Hippocampal formation (tissue), 2 donors: ENCODE measurements at places on chromosomes 11 and 22.
A peak's percentile ranks its signal among the peaks of the same experiment; 100 is the strongest.

- no peak for DNase-seq
These were observed 102.7 kb downstream of the MRTFA start for GRCh38 chr22:40533712-40534378.

DNA sequence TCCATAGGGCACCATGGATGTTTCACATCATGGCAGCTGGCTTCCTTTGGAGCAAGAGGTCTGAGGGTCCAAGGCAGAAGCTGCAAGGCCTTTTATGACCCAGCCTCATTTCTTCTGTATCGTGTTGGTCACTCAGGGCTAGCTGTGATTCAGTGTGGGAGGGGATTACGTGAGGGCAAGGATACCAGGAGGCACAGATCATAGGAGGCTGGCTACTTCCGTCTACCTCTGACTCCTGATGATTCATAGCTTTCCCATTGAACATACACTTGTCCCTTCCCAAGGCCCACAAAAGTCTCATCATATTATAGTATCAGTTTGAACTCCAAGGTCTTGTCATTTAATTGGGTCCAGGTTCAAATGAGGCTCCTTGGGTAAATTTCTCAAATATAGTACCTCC, 135.3 kb upstream of the ZBED5 start:
- no peak for DNase-seq

- DNase-seq: no peak
These were observed 397.1 kb downstream of the TENM4 start for GRCh38 chr11:79043726-79044125.

- DNase-seq: no peak
These were observed 13.9 kb downstream of the SCGB1A1 start for GRCh38 chr11:62432695-62433094.

DNA sequence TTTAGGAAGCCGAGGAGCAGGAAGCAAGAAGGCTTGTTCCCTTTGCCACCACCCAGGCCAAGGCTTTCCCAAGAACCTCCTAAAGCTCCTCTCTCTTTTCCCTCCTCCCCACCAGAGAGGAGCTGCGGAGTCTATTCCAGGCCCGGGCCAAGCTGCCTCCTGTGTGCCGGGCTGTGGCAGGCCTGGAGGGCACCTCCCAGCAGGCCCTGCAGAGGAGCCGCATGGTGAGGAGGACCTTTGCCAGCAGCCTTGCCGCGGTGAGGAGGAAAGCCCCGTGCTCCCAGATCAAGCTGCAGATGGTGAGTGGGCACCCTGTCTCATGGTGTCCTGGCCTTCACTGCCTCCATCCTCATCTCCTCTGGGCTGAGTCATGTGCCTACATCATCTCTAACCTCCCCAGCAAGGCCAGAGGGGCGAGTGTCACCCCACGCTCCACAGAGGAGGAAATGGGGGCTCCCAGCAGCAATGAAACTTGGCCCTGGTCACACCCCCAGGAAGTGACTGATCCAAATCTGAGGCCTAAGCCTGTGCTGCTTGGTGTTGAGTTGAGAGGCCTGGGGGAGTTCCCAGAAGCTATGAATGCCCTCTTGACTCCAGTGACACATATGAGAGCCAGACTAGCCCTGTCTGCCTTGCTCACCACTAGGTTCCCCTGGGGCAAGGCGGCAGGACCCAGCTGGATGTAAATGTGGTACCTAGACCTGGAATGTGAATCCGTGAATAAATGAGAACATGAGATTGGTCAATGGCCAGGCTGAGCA, 104.2 kb downstream of the MYO18B start:
- DNase-seq: no peak

DNA sequence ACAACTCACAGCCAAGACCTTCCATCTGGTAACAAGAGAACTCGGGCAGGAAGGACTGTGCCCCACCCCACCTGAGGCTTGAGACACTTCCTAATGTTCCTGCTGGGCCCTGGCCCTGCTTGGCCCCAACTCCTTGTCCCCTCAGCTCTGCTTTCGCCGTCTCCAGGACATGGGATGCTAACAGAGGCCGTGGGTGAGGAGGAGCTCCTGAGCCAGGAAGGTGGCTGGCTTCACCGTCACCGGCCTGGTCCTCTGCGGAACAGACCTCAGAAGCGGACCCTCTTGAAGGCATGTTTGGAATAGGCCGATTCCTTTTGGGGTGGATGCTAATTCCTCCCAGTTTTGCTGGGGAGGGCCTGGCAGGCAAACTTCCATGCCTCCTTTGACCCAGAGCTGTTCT, 154.3 kb downstream of the CACNA1I start:
- no peak for DNase-seq

- DNase-seq: no peak
These were observed 412.9 kb downstream of the TBC1D22A start for GRCh38 chr22:47175151-47176025.

GRCh38 chr11:30465192-30465591, 121.0 kb downstream of the MPPED2 start:
- no peak for DNase-seq

DNA sequence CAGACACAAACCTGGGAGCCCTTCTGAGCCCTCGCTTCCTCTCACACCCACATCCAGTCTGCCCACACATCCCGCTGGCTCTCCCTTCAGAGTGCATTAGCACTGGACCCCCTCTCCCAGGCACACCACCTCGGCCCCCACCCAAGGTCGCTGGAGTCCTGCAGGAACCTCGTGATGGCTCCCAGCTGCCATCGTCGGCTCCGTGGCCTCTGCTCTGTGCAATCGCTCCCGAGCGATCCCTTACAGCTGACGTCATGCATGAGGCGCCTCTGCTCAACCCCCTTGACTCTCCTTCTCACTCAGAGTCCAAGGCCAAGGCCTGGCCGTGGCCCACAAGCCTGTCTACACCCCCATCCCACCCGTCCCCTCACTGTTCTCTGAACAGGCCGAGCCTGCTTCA, 183.9 kb downstream of the EFCAB6 start:
- no peak for DNase-seq

- no peak for DNase-seq
These were observed 1.9 kb upstream of the ESS2 start for GRCh38 chr22:19146215-19146968.

DNA sequence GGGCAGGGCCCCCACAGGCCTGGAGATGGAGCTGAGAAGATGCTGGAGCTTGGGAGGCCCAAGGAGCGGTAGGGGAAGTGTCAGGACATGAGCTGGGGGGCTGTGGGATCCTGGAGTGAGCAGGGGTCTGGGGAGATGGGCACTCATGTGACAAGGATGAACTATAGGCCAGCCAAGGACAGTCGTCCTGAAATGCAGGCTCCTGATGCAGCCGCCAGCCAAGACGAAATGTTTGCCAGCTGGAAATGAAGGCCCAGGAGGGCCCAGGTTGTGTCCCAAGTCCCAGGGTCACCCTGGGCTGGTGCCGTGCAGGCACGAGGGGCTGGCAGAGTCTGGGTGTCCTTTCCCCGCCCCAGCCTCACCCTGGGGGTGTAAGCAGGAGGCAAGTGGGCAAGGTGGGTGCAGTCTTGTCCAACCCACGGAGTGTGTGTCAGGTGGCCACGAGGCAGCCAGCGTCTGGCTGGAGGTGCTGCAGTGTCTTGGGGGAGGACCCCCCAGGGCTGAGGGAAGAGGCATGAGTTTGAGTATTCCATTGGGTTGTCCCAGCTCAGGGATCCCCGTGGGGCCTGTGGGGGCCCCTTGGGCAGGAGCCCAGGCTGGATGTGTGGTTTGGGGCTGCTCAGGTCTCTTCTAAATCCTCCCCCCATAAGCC, 21.4 kb downstream of the MRGPRG start:
- DNase-seq: no peak

DNA sequence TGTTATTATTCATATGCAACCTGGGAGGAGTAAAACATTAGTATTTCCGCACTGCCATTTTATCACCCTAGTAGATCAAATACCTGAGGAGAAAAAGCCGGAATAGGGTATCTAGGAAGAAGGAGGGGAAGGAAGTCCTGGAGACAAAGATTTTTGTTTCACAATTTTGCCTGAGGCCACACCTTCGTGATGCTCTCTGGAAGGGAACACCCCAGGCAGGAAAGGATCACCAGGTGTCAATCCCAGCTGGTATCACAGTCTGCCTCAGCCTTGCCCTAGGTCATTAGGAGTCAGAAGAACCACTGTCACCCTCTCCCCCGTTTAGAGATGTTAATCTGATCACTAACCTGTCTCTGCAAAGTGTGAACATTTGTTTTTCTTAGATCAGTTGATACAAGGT, 35.4 kb upstream of the IGSF9B start:
- DNase-seq: no peak

DNA sequence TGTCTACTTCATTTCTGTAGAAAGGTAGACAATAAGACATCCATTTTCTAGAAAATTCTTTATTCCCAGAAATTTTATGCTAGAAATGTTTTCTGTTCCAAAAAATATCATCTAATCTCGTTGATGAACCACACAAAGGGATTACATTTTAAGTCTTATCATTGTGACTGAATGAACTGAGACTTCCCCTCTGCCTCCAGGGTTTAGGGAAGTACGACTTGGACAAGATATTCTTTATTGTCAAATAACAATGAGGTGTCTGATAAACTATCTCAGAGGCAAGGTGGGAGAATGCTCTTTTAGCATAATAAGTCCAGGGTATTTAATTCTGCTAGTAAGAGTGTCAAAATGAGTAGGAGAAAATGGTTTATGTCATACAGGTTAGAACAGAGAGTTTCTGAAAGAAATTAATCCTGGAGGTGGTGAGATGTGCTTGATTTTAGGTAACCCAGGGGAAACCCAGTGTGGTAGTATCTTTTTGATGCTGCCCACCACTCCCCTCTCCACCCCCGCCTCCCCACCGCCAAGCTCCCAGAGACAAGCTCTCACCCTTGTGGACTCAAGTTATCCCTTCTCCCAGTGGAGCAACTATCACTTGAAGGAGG, 100.6 kb downstream of the CD44 start:
- DNase-seq: no peak

GRCh38 chr22:18980829-18981228, 44.7 kb upstream of the PRODH start:
- no peak for DNase-seq

- no peak for DNase-seq
These were observed 352.9 kb upstream of the B3GAT1 start for GRCh38 chr11:134764966-134765365.

- DNase-seq: no peak
These were observed 2.3 kb downstream of the THAP7 start for GRCh38 chr22:20999350-21000206.

DNA sequence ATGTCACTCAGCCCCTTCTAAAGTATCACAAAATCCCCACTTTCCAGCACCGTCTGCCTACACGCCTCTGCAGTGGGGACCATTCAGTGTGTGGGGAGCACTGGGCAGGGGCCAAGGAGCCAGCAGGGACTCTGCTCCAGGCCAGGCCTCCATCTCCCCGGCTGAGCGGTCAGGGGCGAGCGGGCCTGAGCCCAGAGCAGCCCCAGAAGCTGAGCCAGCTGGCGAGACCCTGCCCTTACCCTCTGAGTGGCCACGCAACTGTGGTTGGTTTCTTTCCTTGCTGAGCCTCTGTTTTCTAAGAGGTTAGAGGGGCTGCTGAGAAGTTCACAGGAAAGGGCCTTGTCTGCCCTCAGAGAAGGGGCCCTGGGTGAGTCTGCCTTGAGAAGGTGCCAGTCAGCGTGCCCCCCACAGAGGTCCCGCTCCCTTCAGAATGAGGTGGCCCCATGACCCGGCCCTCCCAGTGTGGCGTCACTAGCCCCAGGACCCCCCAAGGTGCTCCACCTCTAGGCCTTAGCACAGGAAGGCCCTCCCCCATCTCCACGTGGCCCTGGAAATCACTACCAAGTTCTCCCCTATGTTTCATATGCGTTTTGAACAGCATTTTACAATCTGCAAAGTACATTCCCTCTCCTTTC, 46.9 kb downstream of the WNT11 start:
- DNase-seq: no peak

DNA sequence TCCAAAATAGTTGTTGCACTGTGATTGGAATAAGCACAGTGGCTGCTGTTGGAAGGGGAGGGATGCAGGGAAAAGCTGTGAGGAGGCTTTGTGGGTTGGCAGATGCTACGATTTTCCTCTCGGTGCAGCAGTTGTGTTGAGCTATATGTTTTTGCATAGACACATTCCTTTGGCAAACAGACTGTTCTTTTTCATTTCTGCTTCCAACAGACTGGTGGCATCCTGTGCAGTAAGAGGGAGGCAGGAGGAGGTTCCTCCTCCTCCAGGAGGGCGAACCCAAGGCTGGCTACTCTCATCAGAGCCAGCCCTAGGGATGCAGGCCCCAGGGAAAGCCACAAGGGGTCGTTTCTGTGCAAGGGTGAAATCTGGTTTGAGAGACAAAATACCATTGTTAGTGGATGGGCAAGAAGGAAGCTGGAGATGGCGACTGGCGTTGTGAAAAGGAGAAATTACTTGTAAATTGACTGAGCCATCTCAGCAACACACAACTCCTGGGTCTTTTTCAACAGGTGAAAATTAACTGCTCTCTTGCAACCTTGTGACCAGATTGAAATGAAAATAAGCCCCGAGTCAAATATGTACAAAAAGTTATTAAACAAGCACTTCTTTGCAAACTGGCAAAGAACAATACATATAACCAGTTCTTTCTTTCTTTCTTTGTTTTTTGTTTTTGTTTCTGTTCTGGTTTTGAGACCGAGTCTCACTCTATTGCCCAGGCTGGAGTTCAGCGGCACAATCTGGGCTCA, 26.5 kb upstream of the UBASH3B start:
- peak; percentile 82 for DNase-seq

GRCh38 chr11:66420671-66421476, at the start of gene NPAS4:
Gene NPAS4, plus strand, starts transcription at chr11:66421035. Its CDS starts 145 bp downstream, at chr11:66421180.
- no peak for DNase-seq

- DNase-seq: peak; percentile 9
These were observed 64.5 kb upstream of the PHOX2A start for GRCh38 chr11:72308226-72309073.

DNA sequence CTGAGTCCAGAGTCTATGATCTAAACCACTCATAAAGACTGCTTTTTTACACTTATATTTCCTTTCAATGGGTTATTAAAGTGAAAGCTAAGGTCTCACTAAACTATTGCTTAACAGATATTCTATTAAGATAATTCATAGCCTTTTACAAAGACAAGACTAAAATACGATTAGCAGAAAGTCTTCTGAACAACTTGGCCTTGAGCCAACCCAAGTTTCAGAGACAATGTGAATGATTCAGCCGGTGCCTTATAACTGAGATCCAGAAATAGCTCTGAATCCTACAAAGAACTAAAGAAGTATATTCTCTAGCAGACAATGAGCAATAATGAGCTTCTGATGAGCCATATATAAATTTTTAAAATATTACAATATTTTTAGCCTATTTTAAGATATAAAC, 41.5 kb upstream of the CARD18 start:
- DNase-seq: no peak

GRCh38 chr11:80451105-80451504, 1010.3 kb upstream of the TENM4 start:
- no peak for DNase-seq

DNA sequence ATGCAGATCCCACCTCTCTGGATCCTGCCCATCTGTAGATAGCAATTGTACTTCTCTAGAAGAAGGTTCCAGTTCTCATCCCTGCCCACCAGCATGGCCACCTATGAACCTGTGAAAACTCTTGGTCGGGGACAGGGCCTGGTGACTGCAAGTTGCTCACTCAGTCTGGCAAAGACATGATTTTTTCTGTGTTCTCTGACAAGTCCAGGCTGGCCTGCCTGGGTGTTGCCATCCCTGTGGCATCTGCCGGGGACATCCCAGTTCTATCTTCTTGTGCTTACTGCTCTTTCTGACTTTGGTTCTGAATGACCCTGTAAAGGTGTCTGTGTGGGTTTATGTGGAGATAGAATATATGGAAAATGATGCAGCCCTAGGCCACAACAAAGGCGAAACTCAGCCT, 545.8 kb downstream of the INSC start:
- no peak for DNase-seq
